ENCODE measurements at places on chromosomes 11 and 22. TPM values are rescaled to one million over a fixed set of nuclear protein-coding genes. Genes with fewer than 3 reads are reported as not detected.

DNA sequence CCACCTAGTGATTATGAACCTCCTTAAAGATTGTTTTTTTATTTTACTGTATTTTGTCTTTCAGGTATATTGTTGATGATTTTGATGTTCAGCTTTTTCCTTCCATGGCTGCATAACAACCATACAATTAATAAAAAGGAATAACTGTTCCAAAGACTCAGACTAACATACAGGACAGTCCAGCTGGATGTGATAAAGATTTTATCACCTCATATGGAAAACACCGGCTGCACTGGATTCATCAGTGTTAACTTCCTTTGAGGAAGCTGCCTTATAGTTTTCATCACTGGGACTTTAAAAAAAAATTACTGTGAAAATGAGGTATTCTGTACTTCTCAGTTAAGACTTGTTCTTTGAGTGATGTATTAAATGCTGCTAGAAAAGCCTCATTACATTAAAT is 19.5 kb downstream of the AQP11 start:
- H3K27me3 ChIP-seq, result no peaks in the 10 kb centered on the region
- no peak overlapping the region for H3K4me3 ChIP-seq
- peaks cover 14% of the 10 kb centered on the region for H3K36me3 ChIP-seq
- H3K4me1 ChIP-seq, result no peaks in the 10 kb centered on the region
- no peak overlapping the region for H3K27ac ChIP-seq
- DNase-seq, result no peak

Gene CELSR1
- total RNA-seq, result 1.5 TPM

- no peak for DNase-seq
- H3K4me3 ChIP-seq, result no peak overlapping the region
- no peaks in the 10 kb centered on the region for H3K36me3 ChIP-seq
- H3K4me1 ChIP-seq, result no peaks in the 10 kb centered on the region
- H3K27me3 ChIP-seq, result no peaks in the 10 kb centered on the region
These were observed 52.3 kb upstream of the GAB2 start for GRCh38 chr11:78469896-78470295.

Gene CPT1B
- 21.4 TPM for total RNA-seq

DNA sequence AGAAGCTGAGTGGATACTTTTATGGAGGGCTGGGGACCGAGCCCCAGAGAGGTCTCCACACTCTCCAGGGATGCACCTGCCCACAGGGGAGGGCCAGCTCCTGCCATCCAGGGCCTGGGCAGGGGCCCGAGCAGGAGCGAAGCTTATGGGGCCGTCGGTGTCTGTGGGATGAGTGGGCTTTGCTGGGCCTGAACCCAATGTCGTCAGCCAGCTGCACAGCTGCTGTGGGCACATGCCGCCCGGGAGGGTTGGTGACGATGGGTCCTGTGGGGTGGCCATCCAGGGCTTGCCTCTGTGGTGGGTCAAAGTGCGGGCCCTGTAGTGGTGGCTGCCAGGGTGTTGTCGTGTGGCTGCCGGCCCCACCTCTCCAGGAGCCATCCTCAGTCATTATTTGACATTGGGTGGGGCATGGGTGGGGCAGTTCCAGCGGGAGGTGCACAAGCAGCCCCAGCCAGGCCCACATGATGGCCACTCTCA is 447.1 kb downstream of the TBC1D22A start:
- H3K27ac ChIP-seq, result no peak overlapping the region
- no peaks in the 10 kb centered on the region for H3K27me3 ChIP-seq
- H3K4me3 ChIP-seq, result no peak overlapping the region

Gene MIOX
- not detected for total RNA-seq

DNA sequence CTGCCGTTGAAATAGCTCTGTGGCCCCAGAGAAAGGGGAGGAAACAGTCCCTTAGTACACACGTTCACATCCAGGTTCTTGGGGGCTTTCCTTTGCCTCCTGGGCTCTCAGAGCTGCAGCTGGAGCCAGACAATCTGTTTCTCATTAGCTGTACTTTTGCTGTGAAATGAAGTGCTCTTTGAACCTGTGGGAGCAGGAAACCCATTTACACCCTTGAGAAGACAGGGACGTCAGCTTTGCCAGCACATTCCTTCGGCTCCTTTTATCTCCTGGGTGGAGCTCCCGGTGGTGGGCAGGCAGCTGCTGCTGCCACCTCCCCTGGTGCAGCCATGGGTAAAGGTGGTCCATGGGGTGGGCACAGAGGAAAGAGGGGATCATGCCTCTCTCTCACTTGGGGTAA is 80.6 kb upstream of the TIMP3 start:
- H3K4me3 ChIP-seq, result no peak overlapping the region
- no peaks in the 10 kb centered on the region for H3K36me3 ChIP-seq
- no peaks in the 10 kb centered on the region for H3K27me3 ChIP-seq
- DNase-seq, result no peak

Gene PLAAT2
- total RNA-seq, result not detected

Gene SEC14L6
- 0.27 TPM for total RNA-seq

Gene MS4A7
- 81.8 TPM for total RNA-seq

Data from thoracic aorta (tissue), 2 donors.